AG04449 (cell line): ENCODE measurements at places on chromosomes 4 and X.

DNA sequence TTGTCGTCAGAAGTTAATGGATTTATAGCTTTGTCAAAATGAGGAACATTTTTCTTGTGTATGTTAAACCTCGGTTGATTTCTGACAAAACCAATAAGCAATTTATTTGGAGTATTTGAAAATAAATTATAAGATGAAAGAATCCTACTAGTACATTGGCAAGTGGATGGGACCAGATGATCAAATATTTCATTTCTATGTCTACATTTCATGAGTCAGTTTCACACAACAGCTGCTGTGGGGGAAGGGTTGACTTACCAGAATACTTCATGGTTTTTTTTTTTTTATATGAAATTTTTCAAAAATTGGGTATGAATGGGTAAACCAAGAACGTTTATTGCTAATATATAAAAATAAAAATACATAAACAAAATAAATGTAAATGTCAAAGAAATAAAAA lies 39.4 kb downstream of the RAPGEF2 start:
- no peak for DNase-seq

DNA sequence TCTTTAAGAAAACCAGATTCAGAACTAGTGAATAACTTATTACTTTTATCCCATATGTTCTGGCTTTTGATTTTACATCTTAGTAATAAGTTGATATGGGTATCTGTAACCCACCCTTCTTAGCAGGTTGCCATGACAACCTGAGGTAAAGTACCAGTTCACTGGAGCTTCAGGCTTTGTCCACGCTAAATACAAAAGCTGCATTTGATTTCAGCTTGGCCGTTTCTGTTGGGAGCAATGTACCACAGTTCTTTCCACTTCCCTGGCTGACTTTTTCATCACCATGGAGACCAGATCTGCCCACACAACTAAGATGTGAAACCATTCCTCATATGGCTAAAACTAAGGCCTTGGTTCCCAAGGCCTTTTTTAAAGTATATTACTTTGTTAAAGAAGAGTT lies 26.1 kb downstream of the KLHL34 start:
- DNase-seq: no peak

- DNase-seq: no peak
Observed at GRCh38 chr4:41324861-41325260, 68.1 kb downstream of the UCHL1 start.

GRCh38 chrX:32745323-32745722 lies 466.0 kb downstream of the DMD start:
- DNase-seq: no peak

GRCh38 chr4:151678048-151678872 lies 82.5 kb downstream of the GATB start:
- no peak for DNase-seq

- DNase-seq: no peak
Observed at GRCh38 chr4:99868126-99868596, 26.1 kb downstream of the LAMTOR3 start.

GRCh38 chr4:20318001-20318908 lies 66.5 kb downstream of the SLIT2 start:
- no peak for DNase-seq

- no peak for DNase-seq
Observed at GRCh38 chrX:17592117-17592516, 145.2 kb upstream of the SCML1 start.

- no peak for DNase-seq
Observed at GRCh38 chr4:176319151-176319703, 539 bp upstream of the SPCS3 start.

DNA sequence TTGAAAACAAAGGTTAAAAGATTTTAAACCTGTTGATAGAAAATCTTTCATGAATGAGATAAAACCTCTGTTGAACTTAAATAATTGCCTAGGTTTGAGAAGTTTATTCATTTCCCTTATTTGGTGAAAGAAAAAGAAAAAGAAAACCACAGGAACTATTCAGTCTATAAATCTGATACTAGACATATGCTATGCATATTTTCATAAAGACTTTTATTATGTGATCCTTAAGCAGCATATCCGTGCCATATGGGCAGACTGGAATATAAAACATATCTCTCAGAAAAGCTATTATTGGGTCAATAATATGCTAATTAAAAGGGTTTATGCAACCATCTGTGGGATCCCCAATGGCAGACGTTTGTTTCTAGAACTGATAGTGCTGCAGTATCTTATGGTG lies 178.7 kb downstream of the RASL11B start:
- no peak for DNase-seq

- DNase-seq: no peak
Observed at GRCh38 chrX:121782544-121782943, 735.1 kb downstream of the GLUD2 start.

- DNase-seq: no peak
Observed at GRCh38 chr4:22299678-22300077, 216.2 kb downstream of the ADGRA3 start.

- DNase-seq: no peak
Observed at GRCh38 chrX:109390556-109390955, 91.3 kb downstream of the GUCY2F start.

DNA sequence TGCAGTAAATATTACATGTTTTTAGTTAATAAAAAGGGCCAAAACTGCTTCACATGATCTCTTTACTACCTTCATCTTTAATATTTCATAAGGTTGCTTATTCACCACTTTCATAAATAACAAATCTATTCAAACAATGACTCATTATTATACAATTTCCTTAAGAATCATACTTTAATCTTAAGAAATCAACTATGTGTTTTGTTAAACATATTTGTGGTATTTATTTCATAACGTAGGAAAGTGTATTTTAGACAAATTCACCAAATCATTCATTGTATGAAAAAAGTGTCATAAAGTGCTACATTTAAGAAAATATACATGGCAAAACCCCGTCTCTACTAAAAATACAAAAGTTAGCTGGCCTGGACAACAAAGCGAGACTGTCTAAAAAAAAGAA lies 150.5 kb upstream of the RXFP1 start:
- DNase-seq: peak; percentile 9

GRCh38 chrX:40496728-40497127 lies 84.0 kb upstream of the ATP6AP2 start:
- no peak for DNase-seq

GRCh38 chr4:112519689-112520597 lies 4.0 kb upstream of the NEUROG2 start:
- no peak for DNase-seq
